Urothelium cell line (cell line): ENCODE measurements at places on chromosomes 6 and 20.

DNA sequence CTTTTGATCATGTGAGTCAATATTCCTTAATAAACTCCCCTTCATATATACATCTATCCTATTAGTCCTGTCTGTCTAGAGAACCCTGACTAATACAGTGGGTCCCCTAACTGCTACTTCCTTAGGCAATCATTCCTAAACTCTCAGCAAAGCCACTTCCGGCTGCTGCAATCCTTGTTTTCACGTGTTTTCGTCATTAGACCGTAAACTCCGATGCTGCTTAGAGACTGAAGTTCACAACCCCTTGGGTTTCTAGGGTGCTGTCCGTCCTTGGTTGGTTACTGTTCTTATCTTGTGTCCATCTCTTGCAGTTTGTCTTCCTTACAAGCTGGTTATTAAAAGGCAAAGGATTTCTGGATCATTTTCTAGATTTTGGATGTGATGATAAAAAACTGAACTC, 106.4 kb downstream of the GMPR start:
- no peak for DNase-seq

DNA sequence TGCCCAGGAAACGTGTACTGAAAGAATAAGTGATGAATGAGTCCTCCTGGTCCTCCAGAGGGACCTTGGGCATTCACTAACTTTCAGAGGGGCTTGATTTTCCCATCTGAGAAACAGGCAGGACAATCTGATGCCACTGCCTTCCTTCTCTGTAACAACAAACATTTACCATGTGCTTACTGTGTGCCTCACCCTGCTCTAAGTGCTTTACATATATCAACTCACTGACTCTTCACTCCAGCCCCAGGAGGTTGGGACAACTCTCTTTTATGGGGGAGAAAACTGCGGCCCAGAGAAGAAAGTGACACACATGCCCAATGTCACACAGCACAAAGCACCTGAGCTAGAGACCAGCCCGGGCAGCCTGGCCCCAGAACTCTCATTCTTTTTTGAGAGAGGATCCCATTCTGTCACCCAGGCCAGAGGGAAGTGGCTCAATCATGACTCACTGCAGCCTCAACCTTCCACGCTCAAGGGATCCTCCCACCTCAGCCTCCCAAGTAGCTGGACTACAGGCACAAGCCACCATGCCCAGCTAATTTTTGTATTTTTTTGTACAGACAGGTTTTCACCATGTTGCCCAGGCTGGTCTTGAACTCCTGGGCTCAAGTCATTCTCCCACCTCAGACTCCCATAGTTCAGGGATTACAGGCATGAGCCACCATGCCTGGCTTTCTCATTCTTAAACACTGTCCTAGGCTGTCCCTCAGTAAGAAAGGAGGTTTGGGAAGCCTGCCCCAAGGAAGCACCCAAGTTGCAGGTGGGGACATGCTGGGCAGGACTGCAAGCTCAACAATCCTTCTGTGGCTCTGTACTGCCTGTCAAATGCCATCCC, 38.0 kb downstream of the NOL4L start:
- DNase-seq: no peak

GRCh38 chr6:146856296-146856695, 257.5 kb downstream of the ADGB start:
- DNase-seq: no peak

GRCh38 chr20:33250666-33251065, 14.9 kb downstream of the BPIFA1 start:
- no peak for DNase-seq

DNA sequence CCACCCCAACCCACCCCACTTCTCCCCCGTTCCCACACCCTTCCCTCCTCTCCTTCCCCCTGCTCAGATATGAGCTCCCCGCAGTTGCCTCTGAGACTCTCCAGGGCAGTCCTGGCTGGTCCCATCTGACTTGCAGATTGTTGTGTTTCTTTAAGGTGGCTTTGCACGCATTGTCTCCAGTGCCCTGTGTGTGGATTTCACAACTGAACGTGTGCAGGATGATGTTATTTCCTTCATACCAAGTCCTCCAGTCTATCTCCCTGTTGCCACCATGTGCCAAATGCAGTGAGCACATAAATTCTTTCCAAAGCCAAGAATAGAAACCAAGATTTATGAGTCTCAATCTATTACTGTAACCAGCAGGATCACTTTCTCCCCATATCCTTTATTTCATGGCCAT, 79.1 kb downstream of the TMEM242 start:
- DNase-seq: no peak

DNA sequence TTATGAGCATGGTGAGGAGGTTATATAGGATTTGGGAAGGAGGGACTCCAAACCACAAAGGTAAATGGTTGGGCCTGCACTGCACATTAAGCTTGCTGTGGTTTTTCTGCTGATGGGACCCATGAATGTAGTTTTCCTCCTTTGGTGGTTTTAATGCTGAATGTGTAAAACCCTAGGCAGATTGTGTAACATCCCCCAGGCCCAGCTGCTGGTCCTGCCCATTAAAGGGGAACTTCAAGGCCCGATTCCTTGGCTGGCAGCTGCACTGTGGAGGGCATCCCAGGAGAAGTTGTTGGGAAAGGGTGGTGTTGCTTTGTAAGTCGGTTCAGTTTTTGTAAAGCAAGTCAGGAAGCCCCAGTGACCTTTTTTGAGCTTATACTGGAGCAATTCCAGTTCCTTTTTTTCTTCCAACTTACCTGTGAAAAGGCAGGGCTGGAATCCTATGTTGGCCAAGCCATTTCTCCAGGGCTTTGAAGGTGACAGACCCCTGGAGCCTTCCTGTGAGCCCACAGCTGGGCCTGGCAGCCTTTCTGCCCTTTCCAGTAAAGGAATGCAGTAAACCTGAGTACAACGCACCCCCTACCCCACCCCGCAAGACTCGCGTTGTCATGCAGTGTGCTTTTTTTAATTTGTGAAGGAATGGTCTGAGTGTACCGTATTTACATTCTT, 43.1 kb upstream of the NAA20 start:
- DNase-seq: peak; percentile 38

- peak; percentile 48 for DNase-seq
Measured at GRCh38 chr6:24991810-24992467, 56.2 kb upstream of the RIPOR2 start.

GRCh38 chr20:44092551-44093248, 94.3 kb downstream of the JPH2 start:
- no peak for DNase-seq

GRCh38 chr6:3944246-3944645, 95.1 kb downstream of the FAM50B start:
- DNase-seq: no peak

- DNase-seq: peak; percentile 90
Measured at GRCh38 chr20:44738813-44739477, 6.7 kb upstream of the KCNK15 start.

DNA sequence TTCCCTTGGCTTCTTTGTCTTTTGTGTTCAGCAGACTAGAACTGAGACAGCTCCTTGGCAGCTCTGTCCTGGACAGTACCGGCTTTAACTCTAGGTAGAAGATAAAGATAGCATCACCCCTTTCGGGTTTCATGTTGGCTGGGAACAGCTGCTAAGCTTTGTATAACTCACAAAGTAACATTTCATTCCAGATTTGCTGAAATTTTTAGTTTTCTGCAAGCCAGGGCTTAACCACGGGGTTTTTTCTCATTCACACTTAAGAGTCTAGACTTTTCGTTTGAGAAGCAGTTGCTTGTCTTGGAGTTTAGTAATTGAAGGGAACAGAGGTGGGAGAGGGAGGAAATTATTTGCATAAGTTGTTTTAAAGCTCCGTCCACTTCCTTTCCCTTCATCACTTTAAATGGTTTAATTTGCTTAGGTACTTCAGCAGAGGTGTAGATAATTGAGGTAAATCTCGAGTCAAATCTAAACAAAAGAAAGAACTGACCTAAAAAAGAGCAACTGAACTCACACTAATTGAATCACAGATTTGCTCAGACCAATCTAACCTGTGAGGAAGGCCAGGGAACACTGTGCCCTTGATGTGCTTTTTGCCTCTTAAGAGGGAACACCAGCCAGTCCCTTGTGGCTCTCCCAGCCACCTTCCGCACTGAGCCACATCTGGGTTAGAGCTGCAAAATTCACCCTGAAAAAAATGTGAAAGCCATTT, 48.3 kb downstream of the RREB1 start:
- DNase-seq: no peak

DNA sequence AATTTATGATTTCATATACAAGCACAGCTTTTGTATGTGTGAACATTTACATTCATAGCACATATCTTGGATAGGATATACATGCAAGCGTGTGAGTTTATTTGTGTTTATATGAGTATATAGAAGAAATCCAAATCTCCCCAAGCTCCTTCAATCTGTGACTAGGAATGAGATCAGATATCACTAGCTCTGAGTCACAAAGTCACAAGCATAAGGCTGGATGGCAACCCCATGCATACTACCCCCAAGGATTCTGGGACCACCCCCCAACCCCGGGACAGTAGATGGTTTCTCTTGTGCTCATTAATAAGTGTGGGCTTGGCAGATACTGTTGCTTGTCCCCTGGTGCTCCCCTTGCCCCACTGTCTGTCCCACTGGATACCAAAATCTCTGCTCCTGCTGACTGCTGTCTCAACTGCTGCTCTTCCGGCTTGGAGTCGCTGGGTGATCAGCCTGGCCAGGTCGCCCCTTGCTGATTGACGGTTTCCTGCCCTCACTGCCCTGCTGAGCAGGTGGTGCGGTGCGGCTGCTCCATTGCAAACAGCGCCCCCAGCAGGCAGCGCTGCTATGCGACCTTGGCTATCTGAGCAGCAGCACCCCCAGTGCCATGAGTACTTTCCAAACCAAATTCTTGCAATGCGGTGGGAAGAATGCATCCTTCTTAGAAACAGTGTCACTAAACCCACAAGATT, 279.4 kb downstream of the CD83 start:
- DNase-seq: no peak

DNA sequence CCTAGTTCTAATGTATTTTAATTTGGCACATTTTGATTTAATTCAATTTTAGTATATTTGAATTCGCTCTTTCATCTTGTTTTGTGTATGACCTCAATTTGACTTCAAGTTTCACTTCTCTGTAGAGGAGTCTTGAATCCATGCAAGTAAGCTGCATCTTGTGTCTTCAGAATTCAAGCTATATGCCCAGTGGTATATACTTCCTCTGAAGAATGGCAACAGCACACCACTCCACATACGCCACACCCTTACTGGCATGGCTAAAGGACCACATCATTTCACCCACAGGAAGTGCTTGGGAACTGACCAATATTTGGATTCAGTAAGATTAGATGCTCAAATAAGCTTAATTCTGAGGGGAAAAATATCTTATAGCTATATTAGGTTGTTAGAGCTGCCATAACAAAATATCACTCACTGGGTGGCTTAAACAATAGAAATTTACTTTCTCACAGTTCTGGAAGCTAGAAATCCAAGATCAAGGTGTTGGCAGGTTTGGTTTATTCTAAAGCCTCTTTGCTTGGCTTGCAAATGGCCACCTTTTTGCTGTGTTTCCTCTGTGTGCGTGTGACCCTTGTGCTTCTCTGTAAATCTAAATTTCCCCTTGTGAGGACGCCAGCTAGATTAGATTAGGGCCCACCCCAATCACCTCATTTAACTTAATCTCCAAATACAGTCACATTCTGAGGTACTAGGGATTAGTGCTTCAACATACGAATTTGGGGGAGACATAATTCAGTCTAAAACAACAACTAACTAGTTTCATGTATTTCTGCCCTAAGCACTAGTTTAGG, 2.8 kb upstream of the ASF1A start:
- DNase-seq: no peak

GRCh38 chr6:167426084-167426483, 101.2 kb downstream of the TTLL2 start:
- no peak for DNase-seq

- no peak for DNase-seq
Measured at GRCh38 chr20:60250251-60250650, 292.0 kb downstream of the CDH26 start.

- no peak for DNase-seq
Measured at GRCh38 chr6:125009578-125009977, 47.3 kb downstream of the RNF217 start.

DNA sequence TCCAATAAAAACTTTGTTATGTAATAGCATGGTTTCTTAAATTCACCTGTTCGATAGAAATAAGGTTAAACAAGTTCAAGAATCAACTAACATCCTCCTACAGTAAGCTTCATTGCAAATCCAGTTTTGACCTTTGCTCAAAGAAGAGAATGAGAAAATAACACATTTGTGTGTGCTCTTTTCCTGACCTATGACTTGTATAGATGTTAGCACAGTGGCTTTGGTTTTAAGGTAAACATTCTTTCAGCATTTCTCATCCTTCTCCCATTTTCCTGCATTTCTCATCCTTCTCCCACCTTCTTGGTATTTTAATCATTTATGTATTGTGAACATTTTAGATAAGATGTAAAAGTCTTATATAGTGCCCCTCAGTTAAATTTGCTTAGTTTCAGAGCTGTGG, 73.9 kb downstream of the PLCB1 start:
- no peak for DNase-seq

- DNase-seq: peak; percentile 35
Measured at GRCh38 chr6:142376800-142377496, 75.1 kb downstream of the ADGRG6 start.

GRCh38 chr6:170345662-170346061, 39.1 kb downstream of the FAM120B start:
- no peak for DNase-seq

DNA sequence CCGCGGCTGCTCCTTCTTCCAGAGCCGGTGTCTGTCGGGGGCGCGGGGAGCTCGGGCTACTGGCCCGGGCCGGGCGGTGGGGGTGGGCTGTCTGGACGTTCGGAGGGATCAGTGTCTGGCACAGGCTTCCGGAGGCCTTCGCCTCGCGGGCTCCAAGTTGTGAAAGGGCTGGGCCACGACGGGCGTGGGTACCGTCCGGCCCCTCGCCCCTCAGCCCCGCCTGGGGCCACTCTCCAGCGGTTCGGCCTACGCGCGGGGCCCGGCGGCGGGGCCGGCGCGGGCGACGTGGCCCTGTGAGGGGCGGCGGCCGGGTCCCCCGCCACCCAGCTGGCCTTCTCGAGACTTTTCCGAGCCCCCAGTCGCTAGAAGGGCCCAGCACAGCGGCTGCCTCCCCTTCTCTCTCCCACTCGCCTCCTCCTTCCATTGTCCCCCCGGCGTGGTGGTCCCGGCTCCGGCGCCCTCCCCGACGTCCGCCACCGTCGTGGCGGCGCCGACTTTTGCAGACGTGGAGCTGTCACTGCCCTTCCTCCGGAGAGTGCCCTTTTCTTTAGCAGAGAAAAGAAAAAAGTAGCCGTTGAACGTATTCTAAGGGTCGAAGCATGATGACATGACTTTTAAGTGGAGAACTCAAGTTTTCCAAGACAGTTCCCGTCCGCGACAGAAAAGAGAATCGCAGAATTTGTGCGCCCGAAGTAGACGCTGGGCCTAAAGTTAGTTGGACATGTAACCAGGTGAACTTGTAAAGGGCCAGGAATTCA, 571 bp downstream of the ITCH start:
- DNase-seq: peak; percentile 57

- no peak for DNase-seq
Measured at GRCh38 chr6:22146931-22147701, 149.7 kb downstream of the PRL start.

DNA sequence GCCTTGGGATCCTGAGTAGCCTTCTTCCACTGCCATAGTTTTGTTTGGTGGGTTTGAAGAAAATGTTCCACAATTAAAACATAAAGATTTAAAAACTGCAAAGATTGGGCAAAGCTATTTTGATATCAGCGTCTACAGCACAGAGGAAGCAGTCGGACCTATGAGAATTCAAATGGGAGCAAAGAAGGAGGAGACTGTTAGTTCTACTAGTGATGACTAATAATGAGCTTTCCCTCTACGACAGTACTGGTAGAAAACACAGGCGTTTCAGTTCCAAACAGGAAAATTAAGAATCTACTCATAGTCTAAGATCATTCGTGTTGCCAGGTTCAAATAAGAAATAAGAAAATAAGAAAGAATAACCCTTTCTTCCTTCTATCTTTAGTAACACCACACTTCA, 121.2 kb downstream of the INSM1 start:
- no peak for DNase-seq
